ENCODE measurements at places on chromosomes 11 and 22.
A peak's percentile ranks its signal among the peaks of the same experiment; 100 is the strongest.

- DNase-seq, result no peak
Measured at GRCh38 chr11:63537293-63538101, 889 bp downstream of the PLAAT4 start.

- DNase-seq, result peak; percentile 54
Measured at GRCh38 chr11:36296884-36297543, 926 bp downstream of the PRR5L start.

GRCh38 chr11:79852176-79852575 lies 411.3 kb upstream of the TENM4 start:
- DNase-seq, result no peak

DNA sequence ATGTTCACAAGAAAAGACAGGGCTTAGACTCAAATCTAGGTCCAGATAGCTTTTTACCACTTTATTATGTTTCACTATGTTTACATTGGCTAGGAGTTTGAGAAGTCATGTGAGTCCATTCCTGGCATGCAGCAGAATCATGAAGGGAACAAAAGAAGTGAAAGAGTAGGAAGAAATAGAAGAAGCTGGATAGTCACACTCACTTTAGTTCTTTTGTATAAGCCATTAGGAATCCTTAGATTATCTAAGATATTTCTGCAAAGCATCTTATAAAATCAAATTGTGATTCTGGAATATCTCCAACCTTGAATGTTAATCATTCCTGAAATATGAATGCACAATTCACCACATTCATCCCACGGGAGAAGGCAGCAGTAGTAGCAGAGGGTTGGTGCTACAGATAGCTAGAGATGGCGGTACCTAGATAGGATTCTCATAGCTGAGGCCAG lies 31.9 kb downstream of the MAML2 start:
- no peak for DNase-seq

GRCh38 chr11:125494561-125494960 lies 1.5 kb downstream of the FEZ1 start:
- DNase-seq, result no peak

DNA sequence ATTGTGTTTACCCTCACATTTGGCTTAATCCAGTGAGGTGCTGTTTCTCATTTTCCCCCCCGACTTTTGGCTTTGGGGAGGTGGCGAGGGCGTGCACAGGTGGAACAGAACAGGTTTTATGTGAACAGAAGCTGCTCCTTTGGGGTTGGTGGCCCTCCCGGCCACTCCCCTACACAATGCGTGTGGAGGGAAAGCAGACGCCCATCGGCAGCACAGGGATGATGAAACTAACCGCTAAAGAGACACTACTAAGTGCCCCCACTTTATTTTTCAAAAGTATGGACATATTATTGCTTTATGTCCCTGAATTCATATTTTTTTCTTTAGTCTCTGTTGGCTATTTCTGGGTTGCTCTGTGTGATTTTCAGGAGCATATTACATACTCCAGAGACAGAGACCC lies 160.9 kb downstream of the ENTHD1 start:
- no peak for DNase-seq

DNA sequence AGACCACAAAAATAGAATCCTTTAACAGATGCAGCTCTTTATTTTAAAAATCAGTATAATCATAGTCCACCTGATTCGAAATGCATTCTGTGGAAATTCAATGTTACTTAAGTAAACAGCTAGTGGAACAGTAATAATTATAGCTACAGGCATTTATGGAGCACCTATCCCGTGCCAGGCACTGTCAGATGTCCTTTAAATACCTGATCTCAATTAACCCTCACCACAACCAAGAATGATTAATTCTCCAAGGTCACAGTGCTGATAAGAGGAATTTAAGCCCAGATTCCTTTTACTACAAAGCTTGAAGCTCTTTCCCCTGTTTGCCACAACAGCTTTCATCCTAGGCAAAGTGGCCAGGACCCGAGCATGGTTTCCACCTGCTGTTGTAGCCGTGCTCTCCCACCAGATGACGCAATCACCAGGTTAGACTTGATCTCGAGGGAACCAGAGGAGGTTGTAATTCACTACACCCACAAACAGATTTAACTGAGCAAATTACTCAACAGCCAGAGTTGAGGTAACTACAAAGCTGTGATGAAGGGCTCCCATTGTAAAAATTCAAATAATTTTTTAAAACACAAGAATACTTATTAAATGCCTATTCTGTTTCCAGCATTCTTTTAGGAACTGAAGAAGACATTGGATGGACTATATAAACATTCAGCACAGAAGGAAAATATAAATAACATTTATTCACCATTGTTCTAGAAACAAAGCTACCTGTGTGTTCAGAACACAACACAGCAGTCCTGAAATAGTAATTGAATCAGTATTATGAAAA lies 10.3 kb downstream of the PRDM10 start:
- DNase-seq, result peak; percentile 81

DNA sequence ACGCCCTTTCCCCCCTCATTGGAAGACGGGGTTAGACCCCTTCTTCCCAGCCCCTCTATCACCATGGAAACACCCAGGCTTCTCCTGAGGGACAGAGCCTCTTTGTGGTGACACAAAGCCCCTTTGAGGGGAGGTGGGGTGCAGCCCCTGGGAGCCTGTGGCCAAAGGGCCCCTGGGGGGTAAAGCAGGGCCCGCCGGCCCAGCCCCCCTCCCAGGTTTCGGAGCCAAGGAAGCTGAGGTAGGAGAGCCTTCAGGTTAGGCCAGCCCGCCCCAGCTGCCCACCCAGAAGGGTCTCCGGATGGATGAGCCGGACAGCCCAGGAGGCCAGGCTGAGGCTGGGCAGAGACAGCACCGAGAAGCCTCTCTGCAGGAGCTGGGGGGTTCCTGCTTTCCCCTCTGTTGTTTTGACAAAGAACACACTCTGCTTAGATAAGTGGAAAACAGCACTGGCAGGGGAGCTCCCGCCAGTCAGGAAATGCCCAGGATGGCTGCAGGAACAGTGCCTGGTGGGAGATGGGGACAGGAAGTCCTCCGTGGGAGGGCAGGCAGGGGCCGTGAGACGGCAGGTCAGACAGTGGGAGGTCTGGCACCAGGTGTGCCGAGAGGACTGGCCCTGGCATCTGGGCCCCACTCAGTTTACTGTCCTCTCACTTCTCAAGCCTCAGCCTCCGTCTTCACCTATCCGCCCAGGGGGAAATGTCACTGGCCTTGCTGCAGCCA lies 18.2 kb downstream of the ARVCF start:
- no peak for DNase-seq

DNA sequence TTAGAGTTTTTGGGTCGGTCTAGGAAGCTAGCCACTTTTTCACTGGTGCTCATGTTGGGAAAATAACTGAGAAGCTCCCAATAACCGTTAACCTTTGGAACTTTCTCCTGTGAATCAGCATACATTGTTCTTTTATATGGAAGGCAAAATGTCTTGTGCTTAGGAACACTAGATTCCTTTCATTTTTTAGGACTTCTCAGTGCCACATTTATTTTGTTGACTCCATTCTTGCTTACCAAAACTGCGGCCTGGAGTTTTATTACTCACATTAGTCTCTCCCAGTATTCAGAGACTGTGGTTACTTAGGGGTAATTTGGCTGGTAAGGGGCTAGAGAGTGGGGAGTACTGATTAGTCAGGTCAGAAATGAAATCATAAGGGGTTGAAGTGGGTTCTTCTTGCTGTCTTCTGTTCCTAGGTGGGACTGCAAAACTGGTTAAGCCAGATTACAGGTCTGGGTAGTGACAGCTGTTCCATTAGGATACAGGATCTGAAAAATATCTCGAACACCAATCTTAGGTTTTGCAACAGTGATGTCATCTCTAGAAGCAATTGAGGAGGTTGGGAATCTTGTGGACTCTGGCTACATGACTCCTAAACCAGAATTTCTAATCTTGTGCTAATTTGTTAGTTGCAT lies 631.4 kb upstream of the LUZP2 start:
- DNase-seq, result no peak

Data from hematopoietic multipotent progenitor cell treated with erythropoietin and hydrocortisone succinate and interleukin-3 and kit ligand, for 4 days (in vitro differentiated cells).